ENCODE measurements at places on chromosomes 3 and 15.

GRCh38 chr3:129358772-129359371, 69.6 kb downstream of the EFCAB12 start:
- no peak for DNase-seq

DNA sequence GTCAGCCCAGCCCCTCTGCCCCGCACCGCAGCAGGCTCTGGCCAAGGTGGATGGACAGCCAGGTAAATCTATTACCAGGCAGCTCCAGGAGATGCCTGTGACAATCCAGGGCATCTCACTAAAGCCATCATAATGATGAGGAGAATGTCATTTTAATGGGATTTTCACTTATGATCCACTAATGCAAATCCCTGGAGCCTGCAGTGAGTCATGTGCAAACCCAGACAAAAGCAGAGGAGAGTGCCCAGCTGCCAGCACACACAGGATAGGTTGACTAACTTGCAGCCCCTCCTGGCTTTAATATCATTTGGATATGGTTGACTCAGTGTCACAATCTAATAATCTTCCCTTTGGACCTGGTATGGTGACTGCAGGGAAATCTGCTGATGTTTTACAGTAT, 206.9 kb upstream of the TRIM42 start:
- DNase-seq = no peak

GRCh38 chr3:148884261-148884660, 19.2 kb downstream of the CPA3 start:
- no peak for DNase-seq

GRCh38 chr3:14564741-14565140, 24.6 kb upstream of the GRIP2 start:
- DNase-seq = no peak

DNA sequence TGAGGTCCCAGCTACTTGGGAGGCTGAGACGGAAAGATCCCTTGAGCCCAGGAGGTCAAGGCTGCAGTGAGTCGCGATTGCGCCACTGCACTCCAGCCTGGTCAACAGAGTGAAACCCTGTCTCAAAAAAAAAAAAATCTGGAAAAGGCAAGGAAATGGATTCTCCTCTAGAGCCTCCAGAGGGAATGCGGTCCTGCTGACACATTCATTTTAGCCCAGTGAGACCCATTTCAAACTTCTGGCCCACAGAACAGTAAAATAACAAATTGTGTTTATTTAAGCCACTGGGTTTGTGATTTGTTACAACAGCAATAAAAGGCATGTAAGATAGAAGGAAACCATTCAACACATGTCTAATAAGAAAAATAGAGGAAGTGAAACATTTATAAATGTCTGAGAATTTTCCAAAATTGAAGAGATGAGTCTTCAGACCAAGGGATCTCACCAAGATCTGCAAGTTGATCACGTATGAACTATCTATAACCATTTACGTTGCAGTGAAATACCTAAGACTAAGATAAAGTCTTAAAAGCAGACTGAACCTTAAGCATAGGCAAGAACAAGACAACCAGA, at the start of gene HTR3E:
HTR3E (plus strand) TSS at position 254 of the 573 bp plus-strand sequence. CDS start 466 bp downstream, outside the sequence.
- DNase-seq = no peak

DNA sequence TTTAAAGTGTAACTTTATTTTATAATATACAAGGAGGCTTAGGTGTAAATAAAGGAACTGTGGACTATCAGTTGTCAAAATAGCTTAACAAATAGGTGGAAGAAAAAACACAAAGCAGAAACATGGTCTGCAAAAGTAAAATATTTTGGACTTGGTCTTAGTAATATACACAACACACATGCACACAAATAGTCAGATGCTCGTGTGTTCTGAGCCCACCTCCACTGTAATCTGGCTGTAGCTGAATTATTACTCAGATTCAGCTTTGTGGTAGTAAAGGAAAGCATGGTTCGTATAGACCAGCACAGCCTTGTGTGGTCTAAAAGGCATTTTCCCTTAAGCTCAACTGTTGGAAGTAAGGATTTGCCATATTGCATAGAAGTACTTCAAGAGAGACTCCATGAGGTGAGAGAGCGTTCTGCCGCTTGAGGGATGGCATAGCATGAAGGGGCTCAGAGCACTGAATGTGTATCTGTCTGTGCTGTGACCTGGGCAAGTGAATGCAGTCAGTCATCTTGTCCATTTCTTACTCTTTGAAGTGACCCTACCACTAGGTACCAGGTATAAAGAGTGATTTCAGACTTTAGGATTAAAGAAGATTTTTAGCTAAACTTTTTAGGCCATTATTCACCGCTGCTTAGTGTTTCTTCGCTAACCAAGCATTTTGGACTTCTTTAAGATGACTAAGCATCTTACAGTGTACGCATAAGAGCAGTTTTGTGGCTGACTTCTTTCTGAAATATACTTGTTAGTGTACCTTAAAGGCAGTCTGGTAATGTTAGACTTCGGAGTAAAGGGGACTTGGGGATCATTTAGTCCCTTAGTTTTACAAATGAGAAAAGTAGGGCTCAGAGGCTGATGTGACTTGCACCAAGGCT, 15.2 kb downstream of the TPM1 start:
- no peak for DNase-seq

DNA sequence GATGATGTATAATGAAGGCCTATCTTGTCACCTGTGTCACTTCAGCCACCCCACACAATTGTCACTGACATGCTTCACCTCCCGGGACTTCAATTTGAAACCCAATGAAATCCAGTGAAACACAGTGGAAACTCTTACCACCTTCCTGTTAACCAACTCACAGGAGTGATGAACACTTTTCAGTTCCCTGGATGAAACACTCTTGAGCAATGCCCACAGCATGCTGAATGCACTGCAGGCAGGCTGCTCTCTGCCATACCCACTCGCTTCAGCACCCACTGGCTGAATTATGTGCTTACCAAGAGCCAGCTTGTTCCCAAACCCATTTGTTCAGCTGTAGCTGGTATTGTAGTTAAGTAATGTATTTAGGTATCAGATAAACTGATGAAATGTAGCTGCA, 47.0 kb downstream of the MAP2K1 start:
- no peak for DNase-seq

GRCh38 chr3:172577987-172578570, 54.8 kb upstream of the TNFSF10 start:
- DNase-seq = no peak

Data from DMS 273 treated with DMSO at 0.1 percent for 48 hours (cell line).